ENCODE measurements at places on chromosomes 4 and X.

GRCh38 chr4:128232719-128233118 lies 54.9 kb downstream of the PGRMC2 start:
- DNase-seq = no peak

- no peak for DNase-seq
These were observed 1.9 kb upstream of the MAMLD1 start for GRCh38 chrX:150361070-150361776.

GRCh38 chr4:47032405-47033106 lies 1.2 kb downstream of the GABRB1 start:
- DNase-seq = peak; percentile 75

DNA sequence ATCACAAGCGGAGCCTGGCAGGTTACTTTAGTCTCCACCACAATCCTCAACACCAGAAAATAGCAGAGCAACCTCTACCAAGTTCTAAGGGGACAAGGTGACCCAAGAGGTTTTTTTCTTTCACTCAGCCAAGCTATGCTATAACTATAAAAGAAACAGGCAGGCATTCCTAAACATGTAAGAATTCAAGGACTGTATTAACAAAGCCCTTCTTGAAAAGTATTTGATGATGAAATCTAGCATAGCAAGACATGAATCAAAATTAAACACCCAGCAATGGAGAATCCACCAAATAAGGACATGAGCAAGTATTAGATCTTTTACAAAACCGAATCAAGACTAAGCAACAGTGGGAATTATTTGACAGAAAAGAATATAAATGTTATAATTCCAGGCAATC lies 25.7 kb upstream of the C1QTNF7 start:
- DNase-seq = no peak

DNA sequence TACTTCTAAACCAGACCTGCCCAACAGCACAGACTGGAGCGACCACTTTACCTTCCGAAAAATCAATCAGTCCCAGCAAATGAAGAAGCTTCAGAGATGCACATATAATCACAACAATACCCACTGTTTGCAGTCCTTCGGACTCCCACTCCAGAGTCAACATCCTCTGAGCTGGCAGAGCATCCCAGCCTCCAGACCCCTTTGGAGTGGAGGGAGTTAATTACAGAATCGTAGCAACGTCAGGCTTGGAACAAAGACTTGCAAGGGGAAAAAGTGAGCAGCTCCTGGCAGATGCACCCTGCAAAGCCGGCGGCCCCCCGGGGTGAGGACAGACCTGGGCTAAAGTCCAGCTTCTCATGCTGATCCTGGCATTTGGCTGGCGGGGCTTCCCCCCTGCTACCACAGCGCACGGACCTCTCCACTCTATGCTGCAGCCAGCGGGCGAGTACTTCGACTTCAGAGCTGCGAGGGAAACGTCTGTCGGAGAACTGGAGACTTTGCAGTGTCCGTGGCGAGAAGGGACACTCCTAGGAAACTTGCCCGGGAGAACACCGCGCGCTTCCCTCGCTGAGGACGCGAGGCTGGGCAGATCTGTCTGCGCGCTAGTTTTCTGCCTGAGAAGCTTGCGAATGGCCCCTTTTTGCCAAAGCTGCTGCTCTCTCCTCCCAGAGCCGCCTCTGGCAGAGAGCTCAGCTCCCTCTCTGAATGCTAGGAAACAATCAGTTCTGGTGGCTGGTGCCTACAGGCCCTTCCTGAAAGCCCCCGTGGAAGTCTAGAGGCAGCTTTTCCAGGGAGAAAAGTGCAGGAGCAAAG lies 283.7 kb downstream of the PACRGL start:
- peak; percentile 18 for DNase-seq

GRCh38 chr4:40140196-40140595 lies 56.6 kb upstream of the RHOH start:
- no peak for DNase-seq

GRCh38 chr4:87005690-87006425 lies 71.0 kb downstream of the AFF1 start:
- DNase-seq = no peak

DNA sequence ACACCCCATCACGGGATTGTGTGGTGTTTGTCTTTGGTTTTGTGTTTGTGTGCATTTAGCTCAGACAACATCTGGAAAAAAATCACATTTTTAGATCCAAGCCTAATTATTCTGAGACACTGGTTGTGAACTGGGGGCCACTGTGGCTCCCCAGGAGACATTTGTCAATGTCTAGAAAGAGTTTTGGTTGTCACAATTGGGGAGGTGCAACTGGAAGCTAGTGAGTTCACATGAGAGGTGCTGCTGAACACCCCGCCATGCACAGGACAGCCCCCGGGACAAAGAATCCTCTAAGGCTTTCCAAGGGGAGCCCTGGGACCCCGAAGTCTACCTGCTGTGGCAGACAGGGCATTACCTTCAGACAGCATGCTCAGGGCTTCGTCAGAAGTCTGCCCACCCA lies 26.5 kb downstream of the GPR143 start:
- no peak for DNase-seq
